ENCODE measurements at places on chromosomes 7 and 10.

DNA sequence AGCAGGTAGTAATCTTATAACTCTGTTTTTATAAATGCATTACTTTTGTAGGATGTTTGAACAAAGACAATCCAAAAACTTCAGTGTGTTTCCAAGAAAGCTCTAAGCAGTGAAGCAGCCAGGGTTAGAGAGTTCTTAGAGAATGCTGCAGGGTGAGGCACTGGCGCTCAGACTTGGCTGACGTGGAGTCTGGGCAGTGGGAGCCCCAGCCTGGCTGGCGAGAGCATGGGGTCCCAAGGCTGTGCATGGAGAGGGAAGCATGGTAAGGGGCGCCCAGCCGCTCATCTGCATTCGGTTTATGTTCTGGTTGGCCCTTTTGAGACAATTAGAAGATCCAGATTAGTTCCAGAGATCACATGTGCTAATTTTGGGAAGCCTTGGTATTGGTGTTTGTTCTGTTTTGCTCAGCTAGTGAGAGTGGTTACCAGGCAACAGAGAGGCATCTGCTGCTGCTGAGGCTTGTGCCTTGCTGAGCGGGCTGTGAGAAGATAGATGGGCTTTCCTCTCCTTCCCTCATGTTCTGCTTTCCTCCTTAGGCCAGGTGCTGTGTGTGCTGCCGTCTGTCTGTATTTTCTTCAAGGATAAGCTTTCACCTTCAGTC, 10.3 kb downstream of the SUN1 start:
- DNase-seq = no peak

- no peak for DNase-seq
These were observed 8.3 kb upstream of the ATP6V0E2 start for GRCh38 chr7:149865437-149865836.

DNA sequence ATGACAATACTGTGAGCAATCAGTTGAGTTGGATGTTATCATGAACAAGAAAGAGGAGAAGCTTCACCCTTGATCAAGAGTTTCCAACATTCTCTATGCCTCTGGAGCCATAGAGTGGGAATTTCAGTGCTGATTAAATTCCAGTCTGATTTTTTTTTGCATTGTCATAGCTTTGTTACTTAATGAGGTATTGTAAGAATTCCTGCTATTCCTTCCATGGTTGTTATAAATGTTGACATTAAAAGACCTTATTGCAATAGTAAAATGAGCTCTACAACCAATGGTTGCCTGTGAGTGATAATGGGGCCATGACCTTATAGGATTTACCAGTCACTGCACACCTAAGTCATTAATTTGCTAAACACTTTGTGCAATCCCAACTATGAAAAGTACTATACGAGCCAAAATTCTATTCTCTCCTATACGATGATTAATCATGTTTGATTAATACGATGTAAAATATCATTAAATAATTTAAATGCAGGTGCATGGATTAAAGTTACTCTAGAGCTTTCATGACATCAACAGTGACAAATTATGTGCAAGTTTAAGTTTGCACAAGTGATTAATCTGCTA, 353.2 kb upstream of the KLF6 start:
- DNase-seq = no peak

GRCh38 chr10:91603931-91604331, 28.9 kb downstream of the PPP1R3C start:
- no peak for DNase-seq
